Mammary epithelial cell (primary cell): ENCODE measurements at places on chromosomes 1 and 21. TPM values are rescaled to one million over a fixed set of nuclear protein-coding genes. Genes with fewer than 3 reads are reported as not detected.

DNA sequence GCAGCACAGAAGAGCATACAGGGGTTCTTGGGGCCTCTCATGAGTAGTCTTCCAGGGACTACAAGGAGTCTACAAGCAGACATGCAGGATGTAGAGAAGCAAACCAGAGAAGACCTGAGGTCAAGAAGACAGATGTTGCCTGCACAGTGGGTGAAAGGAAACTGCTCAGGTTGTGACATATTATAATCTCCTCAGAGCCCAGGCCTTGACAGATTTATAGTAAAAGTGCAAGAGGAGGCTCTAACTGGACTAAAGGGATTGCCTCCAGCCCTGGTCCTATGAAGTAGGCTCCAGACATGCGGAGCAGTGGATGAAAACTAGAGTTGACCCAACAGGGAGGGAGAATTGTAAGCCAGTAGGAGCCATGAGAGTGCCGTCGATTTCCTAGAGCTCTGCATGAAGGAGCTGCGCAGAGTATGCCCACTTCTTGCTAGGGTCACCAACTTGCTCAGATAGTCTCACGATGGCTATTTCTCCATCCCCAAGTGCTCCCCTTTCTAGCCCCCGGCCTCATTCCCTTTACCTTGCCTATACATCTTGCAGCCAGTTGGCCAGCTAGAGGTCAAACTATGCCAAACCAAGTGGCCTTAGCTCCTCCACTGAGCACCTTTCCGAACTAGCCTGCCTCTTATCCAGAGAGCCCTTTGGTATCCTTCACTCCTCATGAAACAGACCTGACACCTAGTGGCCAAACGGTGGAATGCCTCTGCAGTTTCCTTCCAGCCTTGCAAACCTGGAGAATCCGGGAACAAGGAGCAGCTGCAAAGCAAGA lies 36.2 kb upstream of the IPO9 start:
- peak; percentile 71 for DNase-seq

- DNase-seq = no peak
Measured at GRCh38 chr1:154843636-154844296, 26.3 kb downstream of the KCNN3 start.

DNA sequence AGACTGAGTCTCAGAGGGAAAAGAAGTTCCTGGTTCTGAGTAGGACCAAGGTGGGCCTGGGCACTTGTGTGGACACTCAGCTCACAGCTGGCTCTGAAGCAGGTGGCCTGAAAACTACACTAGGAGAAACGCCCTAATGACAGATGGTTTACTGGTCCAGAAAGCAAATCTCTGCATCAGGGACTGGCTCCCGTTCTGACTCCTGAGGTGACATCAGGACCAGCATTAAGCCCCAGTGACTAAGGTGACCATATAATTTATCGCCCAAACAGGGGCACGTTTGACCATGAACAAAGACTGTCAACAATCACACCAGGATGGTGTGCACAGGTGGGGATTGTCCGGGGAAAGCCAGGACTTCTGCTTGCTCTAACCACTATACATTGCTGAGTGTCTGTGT lies 12.2 kb upstream of the CD34 start:
- DNase-seq = no peak

GRCh38 chr1:50750021-50750619 lies 209.9 kb downstream of the FAF1 start:
- DNase-seq = peak; percentile 24

- no peak for DNase-seq
Measured at GRCh38 chr1:30867537-30867936, 41.0 kb downstream of the SDC3 start.

DNA sequence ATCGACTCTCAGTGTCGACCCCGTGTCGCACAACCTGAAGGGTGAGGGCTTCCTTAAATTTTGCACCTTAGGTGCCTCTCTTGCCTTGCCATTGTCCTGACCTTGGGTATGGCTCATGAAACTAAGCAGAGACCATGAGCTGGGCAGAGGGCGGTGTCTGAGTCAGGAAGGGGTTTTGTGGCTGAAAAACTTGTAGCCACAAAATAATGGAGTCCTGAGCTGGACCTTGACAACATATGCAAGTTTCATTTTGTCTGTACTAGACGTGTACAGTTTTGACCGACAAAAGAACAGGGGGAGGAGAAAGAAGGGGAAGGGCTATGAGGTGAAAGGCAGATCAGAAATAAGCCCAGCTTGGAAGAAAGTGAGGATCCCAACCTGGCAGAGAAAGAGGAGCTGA lies 8.3 kb upstream of the RUNX1 start:
- no peak for DNase-seq

DNA sequence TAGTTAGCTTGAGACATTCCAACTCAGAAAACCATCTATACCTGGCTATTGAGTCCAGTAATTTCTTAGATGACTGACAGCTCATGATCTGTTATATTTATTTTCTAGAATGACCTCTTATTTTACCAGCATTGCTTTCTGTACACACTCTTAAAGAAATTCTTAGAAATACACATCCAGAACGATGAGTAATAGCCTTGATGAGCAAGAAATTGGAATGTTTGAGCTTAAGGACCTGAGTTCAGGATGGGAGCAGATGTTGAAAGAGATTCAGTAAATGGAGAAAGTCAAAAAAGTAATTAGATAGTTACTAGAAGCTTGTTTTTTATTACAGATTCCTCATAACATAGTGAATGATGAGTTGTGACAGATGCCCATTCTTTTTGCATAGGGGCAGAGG lies 11.7 kb downstream of the PYHIN1 start:
- peak; percentile 50 for DNase-seq

DNA sequence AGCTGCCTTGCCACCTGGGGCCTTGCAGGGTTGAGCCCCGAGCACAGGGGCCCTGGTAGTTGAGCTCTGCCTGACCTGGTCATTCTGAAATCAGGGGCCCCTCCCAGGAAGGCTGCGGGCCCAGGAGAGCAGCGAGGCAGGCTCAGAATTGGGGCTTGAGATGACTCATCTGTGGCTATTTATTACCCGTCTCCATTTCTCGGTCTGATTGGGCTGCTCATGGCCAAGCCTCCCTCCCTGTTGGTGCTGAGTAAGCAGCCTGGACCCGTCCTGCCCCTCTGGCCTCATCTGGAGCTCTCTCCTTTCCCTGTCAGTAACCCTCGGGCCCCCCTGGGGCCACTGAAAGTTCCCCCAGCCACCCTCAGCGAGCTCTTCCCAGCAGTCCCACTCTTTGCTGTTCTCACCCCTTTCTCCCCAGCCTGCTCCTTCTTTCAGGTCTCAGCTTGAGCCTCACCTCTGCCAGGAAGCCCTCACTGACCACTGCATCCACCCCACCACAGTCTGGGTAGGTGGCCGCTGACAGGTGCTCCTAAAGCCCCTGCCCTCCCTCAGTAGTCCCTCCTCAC lies 11.0 kb upstream of the TNFRSF8 start:
- peak; percentile 79 for DNase-seq

DNA sequence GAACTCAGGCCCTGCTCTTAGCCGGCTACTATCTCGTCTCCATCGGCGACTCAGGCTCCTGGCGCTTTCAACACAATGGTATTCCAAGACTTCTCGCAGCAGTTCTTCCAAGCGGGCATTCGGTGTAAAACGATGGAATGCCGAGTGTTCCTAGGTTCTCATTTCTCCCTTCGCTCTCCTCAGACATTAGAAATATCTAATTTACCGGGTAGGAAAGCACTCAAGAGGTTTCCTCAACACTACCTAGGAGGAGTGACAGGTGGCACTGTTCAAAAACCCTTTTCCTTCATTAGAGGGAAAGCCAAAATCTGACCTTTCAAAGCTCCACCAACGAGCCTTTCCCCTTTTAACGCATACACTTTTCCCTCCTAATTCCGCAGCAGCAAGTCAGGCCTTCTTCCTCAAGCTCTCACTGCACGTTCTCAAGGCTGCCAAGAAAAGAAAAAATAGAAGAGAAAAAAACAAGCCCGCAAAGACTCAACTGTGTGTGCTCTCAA lies 601 bp downstream of the UBE2G2 start:
- DNase-seq = peak; percentile 44

DNA sequence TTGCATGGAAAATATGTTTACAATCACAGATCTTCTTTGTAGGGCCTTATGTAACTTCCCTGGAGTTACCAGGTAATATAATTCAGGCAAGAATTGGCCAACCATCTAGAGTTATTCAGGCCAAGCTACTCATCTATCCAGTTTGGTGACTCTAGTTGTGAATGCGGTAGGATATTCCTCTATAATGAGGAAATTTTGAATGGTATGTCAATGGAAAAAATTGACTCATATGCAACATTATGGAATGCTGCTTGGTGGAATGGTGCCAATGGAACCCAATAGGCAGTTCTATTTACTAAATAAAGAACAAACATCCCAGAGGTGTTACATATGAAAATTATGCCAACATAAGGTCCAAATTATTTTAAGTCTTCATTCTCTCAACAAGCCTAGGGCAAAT lies 5.6 kb upstream of the TNFSF18 start:
- DNase-seq = peak; percentile 50

- DNase-seq = no peak
Measured at GRCh38 chr1:69320757-69321211, 246.9 kb upstream of the LRRC7 start.

GRCh38 chr1:94514095-94514727 lies 27.3 kb downstream of the F3 start:
- no peak for DNase-seq

DNA sequence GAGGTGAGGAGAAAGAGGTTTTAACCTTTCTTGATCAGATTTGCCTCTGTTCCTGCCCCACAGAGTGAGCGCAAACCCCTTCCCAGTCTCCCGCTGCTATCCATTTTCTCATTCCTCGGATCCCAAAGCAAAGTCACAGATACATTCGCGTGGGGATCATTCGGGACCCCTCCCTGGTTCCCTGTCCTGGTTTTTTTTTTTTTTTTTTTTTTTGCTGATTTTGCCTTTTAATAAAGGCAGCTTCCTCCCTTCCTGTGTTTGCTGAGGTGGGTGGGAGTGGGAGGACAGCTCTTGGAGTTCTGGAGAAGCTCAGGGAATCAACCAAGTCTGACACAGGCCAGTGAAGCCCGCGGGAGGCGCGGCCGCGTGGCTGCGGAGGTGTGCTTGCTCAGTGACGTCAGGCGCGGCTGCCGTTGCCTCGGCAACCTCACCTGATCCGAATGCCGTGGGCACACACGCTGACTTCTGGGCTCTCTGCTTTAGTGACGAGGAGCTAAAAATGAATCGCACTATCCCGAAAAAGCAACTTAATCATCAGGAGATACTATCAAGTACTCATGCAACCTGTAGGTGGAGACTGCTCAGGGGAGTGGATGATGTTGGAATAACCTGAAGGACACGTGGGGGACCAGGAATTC lies 106.4 kb downstream of the TBX19 start:
- peak; percentile 94 for DNase-seq

DNA sequence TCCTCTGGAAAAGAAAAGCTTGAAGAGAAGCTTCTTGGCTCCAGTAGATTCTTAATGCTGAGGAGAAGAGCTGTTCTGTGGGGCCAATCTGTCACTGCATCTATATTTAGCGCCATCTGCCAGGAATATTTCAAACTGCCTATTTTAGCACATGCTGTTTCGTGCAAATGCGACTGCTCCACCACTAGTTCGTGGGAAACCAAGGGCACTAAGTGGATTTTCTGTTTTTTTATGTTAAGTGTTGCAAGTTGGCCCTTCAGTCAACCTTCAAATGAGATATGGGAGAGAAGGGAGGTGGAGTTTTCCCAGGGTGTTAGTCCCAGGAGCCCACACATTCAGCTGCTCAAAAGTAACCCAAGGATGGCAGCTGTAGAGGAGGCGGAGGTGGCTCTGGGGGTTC lies 91.9 kb downstream of the TSEN15 start:
- DNase-seq = no peak

DNA sequence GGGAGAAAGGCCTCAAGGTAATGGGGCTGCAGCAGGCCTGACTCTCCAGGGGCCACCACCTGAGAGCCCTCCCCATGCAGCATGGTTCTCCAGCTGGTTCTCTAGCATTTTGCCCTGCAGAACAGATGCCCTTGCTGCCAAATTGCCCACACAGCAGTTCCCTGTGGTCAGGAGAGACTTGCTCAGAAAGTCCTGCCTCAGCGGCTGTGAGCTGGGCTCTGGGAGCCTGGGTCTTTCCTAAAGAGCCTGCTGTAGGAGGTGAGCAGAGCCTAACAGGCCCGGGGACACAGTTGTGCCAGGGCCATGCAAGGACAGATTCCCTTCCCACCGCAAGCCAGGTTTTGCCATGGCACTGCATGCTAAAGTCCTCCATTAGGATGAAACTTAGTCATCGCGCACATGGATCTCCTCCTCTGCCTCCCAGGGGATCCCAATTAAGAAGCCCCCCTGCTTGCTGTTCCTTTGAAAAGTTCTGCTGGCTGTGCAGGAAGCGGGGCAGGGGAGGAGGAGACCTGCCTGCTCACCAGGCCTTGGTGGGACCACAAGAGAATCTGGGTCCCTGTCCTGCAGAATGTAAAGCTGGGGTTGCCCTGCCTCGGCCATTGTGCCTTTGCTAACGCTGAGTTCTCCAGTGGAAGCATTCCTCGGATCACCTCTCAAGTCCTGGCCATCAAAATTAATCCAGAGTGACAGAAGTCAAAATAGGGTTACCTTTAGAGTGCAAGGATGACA lies 21.4 kb downstream of the TEX35 start:
- no peak for DNase-seq

DNA sequence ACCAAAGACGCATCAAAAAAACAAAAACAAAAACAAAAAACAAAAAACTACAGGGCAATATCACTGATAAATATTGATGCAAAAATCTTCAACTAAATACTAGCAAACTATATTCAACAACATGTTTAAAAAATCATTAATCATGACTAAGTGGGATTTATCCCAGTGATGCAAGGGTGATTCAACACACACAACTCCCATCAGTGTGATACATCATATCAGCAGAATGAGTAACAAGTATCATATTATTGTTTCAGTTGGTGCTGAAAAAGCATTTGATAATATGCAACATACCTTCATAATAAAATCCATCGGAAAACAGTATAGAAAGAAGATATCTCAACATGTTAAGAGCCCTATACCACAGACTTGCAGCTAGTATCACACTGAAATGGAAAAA lies 953.0 kb downstream of the AMY1C start:
- no peak for DNase-seq

- DNase-seq = no peak
Measured at GRCh38 chr1:3021233-3021671, at the start of gene ACTRT2. Gene ACTRT2, plus strand, starts transcription at chr1:3021467. Its CDS starts 220 bp downstream, at chr1:3021687.

DNA sequence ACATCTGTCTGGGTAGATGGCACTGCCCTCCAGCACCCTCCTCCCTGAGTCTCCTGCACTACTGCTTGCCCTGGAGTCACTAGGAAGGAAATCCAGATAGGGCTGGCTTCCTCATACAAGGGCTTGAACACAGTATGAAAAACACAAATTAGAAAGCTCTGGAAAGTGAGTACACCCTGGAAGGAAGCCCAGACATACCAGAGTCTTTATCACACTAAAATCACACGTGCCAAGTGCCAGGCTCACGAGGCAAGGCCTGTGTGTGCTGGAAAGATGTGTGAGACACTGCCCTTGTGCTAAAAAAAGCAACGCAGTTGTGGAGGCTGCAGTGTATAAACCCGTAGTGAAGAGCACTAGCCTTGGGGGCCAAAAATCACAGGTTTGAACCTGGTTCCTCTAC lies 28.3 kb upstream of the S100A7 start:
- DNase-seq = peak; percentile 53

Gene PLPPR5
- 0.06 TPM for polyA plus RNA-seq

Gene NUDT4B
- 15.7 TPM for polyA plus RNA-seq

Gene LRRIQ3
- polyA plus RNA-seq = 0.75 TPM

Gene NPR1
- 0.05 TPM for polyA plus RNA-seq

Gene OR6K3
- not detected for polyA plus RNA-seq

Gene KIF14
- 5.3 TPM for polyA plus RNA-seq

Gene FCMR
- polyA plus RNA-seq = 5.4 TPM

Gene PKLR
- 0.02 TPM for polyA plus RNA-seq
